ENCODE measurements at places on chromosomes 2 and 18.

DNA sequence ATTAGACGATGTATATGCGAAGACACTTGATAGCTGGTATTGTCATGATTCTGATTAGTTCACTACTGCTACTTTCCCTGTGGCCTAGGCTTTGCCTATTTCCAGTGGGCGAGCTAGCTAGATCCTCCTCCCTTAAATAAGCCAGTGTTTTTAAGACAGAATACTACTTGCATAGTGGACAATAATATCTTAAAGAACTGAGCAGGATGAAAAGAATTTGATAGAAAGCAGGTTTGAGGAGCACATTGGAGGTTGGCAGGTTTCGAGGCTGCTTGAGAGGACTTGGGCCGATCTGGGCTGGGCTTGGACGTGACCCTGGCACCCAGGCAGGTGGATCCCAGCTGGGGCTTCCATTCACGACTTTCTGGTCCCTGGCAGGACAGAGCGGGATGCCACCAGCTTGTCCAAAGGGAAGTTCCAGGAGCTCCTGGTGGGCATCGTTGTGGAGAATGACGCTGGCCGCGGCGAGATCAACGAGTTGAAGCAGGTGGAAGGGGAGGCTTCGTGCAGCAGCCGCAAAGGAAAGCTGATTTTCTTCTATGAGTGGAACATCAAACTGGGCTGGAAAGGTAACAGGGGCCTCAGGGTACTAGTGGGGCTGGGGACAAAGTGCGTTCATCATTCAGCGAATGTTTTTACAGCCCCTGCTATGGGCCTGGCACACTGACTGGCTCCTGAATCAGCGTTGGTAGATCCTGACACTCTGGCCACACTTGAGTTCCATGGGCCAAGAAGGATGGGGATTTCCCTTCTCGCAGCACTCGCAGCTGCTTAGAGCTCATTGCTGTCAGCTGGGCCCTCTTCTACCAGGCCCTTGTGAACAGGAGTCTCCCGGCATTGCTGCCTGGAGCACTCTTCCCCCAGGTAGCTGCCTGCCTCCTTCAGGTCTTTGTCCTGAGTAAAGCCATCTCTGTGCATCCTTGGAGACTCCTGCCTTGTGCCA lies 16.9 kb downstream of the C2orf74 start:
- DNase-seq: no peak

GRCh38 chr2:28084564-28084963 lies 194.0 kb downstream of the BABAM2 start:
- no peak for DNase-seq

GRCh38 chr2:203022751-203023150 lies 8.1 kb downstream of the NBEAL1 start:
- DNase-seq: no peak

- no peak for DNase-seq
These were observed 487.2 kb downstream of the GALR1 start for GRCh38 chr18:77736842-77737241.

DNA sequence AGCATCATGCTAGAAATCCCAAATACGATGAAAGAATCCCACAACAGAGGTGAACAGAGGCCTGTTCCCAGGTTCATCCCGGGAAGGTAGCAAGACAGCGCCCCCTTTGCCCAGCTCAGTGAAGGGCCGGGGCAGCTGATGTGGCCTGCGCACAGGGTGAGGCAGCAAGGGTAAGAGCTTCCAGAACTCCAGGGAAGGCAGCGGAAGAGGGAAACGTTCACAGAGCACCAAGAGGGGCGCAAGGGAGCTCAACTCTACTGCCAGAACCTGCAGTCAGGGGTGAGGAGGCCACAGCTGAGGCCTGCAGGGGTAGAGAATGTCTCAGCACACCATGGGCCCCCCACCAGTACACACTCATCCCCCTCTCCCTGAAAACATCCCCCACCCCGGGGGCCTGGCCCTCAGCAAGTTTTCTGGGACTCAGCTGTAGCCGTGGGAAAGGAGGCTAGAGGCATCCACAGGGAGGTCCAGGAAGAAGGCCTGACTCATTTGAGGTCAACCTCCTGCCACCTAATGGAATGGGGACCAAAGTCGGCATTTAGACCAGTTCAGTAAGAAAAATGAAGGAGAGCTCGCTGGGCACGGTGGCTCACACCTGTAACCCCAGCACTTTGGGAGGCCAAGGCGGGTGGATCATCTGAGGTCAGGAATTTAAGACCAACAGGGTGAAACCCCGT lies 95.6 kb upstream of the ASAP2 start:
- no peak for DNase-seq
